NCI-H2107 (cell line): ENCODE measurements at places on chromosomes 7 and 10.

DNA sequence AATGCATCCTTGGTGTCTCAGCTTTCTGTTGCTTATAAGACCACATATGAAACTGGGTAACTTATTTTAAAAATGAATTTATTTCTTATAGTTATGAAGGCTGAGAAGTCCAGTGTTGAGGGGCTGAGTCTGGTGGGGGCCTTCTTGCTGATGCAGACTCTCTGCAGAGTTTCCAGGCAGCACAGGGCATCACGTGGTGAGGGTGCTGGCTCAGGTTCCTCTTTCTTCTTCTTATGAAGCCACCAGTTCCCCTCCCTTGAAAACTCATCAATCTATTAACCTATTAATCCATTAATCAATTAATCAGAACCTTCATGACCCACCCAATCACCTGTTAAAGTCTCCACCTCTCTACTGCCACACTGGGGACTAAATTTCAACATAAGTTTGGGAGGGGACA is 595.6 kb upstream of the NRP1 start:
- DNase-seq = no peak

GRCh38 chr10:112361951-112362751 is 11.8 kb upstream of the ACSL5 start:
- no peak for DNase-seq

GRCh38 chr10:48802611-48803071 is 118.0 kb downstream of the WDFY4 start:
- no peak for DNase-seq

GRCh38 chr7:141053626-141054025 is 20.2 kb upstream of the TMEM178B start:
- DNase-seq = peak; percentile 61

- no peak for DNase-seq
Measured at GRCh38 chr10:123863721-123864482, 27.7 kb downstream of the CPXM2 start.

GRCh38 chr7:69864822-69865221 is 266.5 kb downstream of the AUTS2 start:
- DNase-seq = no peak

DNA sequence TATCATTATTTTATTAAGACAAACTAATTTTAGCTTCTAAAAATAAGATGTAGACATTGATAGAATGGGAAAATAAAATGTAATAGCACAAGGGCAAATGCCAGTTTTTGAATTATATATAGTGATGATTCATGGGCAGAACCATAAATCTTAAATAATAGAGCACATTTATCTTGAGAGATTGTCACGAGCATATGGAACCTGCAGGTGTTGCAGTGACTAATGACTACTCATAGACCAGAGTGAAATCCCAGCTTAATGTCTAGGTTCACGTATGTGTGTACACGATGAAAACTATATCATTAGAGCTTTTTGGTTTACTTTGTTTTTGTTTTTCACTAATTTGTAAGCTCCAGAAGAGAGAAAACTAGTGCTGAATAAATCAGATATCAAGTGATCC is 150.2 kb upstream of the CACNA2D1 start:
- no peak for DNase-seq

DNA sequence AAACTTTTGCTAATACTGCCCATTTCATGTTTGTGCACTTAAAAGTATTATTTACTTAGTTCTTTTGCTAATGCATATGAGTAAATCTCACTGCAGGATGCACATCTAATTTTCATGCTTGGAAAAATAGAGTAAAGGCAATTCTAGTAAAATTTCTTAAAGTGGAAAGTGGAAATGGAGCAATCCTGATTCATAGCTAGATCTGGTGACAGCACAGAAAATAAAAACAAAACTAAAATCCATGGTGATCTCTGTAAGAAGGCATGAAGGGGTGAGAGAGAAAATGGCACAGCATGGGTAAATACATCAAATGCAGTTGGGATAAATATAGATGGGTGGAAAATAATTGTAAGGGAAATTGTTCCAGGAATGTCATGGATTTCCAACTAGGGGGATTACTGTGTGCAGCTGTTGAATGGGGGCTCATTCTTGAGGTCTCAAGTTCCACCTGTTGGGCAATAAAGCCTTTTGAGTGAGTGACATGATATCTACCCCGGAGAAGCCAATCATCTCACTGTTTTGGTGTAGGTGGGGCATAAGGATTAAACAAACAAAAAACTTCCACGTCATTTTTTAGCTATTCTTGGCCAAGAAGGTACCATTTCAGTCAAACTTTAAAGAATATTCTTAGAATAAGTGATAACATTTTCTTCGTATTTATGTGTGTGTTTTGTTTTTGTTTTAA is 1.7 kb upstream of the MCU start:
- no peak for DNase-seq

DNA sequence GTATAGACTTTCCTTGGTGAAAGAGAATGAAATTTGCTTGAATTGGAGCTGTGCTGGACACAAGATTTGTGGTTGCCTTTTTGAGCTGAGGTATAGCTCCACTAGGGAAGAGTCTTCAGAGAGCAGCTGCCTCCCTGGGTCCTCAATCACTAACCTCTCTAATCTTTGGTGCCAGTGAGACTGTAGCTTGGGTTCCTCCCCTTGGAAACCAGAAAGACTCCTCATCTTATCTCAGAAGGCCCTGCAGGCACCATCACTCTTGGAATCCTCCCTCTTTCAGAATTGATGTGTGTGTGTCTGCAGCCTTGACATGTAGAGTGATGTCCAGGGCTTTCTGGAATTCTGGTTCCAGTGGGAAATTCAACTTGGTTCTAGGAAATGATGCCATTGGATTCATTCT is 426.5 kb downstream of the RPS24 start:
- DNase-seq = no peak

GRCh38 chr7:134695321-134695860 is 48.7 kb downstream of the BPGM start:
- DNase-seq = no peak

GRCh38 chr10:89745903-89746302 is 44.5 kb downstream of the KIF20B start:
- no peak for DNase-seq

GRCh38 chr10:71138166-71138830 is 74.1 kb upstream of the UNC5B start:
- peak; percentile 45 for DNase-seq

DNA sequence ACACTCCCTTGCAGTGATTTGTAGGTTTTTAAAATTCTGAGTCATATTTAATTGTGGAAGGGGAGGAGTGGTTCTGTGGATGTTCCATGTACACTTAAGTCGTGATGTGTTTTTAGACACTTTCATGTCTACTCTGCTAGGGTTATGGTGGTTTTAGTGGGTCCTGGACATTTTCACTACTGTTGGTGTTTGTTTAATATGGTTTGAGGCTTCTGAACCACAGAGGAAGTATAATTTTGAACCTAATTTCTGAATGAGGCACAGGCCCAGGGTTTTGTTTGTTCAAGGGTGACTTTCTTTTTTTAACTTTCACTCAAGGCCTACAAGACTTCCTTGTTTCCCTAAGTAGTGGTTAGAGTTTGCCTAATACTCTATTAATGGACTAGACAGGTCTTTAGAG is 13.3 kb downstream of the SLC26A5 start:
- DNase-seq = no peak

DNA sequence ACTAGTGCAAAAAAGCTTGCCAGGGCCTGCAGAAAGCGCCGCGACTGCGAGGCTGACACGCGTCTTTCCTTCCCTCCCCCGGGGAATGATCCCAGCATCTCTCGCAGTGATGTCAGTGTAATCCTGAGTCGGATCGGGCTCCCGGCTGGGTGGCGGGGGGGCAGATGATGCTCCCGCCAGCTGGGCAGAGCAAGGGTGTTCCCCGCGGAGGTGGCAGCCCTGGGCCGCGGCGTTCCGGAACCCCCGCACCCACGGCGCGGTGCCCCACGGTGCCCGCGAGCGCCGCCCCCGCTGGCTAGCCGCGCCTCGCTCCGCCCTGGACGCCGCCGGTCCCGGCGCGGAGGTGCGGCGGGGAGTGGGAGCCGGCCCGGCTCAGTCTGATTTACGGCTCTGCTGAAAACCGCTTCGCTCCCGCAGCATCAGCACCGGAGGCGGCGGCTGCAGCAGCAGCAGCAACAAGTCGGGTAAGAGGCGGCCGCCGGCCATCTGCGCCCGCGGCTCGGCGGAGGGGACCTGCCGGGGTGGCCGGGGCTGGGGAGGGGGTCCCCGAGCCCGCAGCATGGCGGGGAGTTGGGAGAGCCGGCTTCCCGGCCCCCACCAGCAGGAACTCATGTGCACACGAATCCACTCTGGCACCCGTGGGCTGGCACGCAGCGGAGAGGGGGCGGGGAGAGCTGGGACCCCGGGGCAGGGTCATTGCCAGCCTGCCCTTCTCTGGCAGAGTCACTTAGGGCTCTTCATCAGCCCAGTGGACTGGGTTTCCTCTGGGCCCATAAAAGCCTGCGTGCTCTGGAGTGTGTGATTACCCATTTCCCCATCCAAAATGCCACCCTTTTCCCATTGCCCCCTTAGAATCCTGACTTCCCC is at the start of gene ZNF365:
Gene ZNF365, plus strand, starts transcription at position 375 of the 867 bp plus-strand sequence. CDS start 1,825 bp downstream, outside the sequence.
- no peak for DNase-seq

DNA sequence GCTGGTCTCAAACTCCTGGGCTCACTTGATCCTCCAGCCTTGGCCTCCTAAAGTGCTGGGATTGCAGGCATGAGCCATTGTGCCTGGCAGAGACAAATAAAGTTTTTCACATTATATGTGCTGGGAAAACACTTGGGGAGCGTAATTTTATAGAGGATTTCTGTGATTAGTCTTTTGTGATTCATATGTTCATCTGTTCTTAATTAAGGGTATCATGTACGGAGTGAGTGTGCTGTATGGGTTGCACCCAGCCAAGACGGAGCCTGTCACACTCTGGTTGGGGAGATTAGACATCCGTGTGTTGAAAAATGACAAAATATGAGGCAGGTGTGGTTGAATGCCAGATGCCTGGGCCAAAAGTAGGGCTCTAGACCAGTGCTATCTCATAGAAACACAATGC is 10.3 kb downstream of the ADRB1 start:
- DNase-seq = no peak

DNA sequence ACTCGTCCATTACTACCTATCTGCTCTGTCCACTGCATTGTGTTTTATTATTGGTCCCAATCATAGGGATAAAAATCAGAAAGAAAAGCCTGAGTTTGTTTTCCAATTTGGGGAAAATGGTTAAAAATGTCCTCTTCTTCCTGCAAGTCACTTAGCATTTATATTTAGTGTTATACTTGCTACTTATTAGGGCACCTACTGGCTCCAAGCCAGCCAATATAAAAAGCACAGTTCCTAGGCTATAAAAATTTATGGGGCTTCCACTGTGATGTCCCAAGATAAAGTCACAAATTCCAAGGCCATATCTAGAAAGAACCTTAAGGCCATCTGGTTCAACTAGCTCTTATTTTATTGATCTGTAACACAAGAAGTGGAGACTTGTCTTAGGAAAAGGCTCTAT is 3.2 kb downstream of the SLC35B4 start:
- DNase-seq = no peak

GRCh38 chr7:18330548-18330947 is 165.0 kb upstream of the HDAC9 start:
- no peak for DNase-seq

GRCh38 chr7:27661811-27662489 is 733 bp downstream of the HIBADH start:
- no peak for DNase-seq

- no peak for DNase-seq
Measured at GRCh38 chr10:29084681-29085307, 204.1 kb upstream of the LYZL1 start.

- DNase-seq = peak; percentile 9
Measured at GRCh38 chr10:96618653-96619052, 31.8 kb upstream of the TM9SF3 start.

DNA sequence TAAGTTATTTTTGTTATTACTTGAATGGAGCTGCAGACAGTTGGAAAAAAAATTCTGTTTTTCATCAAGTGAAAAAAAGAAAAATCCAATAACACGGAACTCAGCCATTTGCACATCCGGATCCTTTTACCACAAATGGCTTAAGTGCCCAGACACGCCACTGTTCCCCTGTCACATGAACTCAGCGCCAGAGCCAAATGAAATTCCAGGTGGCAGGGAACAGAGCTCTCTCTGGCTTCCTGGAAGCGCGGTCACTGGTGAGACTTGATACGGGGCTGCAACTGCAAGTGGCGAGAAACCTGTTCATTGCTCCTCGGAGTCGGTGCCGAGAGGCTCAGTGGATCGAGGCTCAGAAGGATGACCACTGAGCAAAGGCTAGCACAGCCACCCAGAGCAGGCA is 60.8 kb upstream of the NPTX2 start:
- DNase-seq = peak; percentile 75

DNA sequence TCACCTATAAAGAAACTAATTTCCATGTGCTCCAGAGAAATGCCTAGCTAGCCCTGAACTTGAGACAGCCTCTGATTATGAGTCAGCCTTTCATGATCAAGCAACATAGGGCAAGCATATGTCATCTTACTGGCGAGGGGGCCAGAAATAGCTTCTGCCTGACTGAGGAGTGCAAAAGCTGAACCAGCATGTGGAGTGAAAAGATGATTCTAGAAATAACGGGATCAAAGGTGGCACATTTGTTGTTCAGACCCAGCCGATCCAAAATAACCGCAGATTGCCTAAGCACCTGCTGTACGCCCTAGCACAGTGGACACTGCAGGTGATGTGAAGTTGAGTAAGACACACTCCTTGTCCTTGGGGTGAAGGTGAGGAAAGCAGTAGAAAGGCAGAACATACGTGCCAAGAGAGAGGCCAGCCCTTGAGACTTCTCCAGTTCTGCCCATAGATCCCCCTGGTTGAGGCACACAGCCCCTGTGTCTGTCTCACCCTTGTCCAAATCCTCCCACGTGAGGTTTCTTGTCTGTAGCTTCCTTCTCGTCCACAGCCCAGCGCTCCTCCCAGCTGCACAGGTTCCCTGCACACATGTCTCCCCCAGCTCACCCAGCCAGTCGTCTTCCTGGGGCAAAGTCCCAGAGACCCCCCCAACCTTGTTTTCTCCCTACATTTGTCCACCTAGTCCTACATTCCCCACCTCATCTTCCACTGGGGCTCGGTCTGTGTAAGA is 2.8 kb upstream of the BCL7B start:
- no peak for DNase-seq

DNA sequence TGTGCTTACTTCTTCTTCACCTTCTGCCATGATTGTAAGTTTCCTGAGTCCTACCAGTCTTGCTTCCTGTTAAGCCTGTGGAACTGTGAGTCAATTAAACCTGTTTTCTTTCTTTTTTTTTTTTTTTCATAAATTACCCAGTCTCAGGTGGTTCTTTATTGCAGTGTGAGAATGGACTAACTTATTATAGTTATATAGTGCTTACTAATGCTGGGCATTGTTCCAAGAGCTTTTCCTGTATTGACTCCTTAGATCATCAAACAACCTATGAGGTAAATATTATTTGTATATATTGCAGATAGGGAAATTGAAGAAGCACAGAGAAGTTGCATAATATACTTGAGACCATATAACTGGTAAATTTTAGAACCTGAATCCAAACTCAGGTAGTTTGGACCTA is 98.1 kb downstream of the MBL2 start:
- no peak for DNase-seq

DNA sequence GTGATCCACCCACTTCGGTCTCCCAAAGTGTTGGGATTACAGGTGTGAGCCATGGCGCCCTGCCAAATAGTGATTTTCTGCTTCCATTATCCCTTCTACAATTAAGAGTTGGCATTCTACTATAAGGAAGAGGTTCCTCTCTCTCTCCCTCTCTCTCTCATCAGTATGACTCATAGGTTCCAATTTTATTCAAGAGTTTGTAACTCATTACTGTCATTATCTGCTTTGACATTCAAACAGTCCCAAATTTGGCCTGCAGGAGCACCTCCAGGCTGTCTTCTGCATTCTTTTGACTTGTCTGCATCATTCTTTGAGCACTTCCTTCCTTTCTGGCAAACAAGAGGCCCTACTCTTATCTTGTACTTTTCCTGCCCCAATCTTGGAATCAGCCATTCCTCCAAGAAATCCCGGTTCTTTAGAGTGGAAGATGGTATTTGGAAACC is 33.2 kb upstream of the CALU start:
- DNase-seq = peak; percentile 18
